CD8-positive, alpha-beta memory T cell (primary cell): ENCODE measurements at places on chromosomes 5 and 9. TPM values are rescaled to one million over a fixed set of nuclear protein-coding genes. Genes with fewer than 3 reads are reported as not detected.

DNA sequence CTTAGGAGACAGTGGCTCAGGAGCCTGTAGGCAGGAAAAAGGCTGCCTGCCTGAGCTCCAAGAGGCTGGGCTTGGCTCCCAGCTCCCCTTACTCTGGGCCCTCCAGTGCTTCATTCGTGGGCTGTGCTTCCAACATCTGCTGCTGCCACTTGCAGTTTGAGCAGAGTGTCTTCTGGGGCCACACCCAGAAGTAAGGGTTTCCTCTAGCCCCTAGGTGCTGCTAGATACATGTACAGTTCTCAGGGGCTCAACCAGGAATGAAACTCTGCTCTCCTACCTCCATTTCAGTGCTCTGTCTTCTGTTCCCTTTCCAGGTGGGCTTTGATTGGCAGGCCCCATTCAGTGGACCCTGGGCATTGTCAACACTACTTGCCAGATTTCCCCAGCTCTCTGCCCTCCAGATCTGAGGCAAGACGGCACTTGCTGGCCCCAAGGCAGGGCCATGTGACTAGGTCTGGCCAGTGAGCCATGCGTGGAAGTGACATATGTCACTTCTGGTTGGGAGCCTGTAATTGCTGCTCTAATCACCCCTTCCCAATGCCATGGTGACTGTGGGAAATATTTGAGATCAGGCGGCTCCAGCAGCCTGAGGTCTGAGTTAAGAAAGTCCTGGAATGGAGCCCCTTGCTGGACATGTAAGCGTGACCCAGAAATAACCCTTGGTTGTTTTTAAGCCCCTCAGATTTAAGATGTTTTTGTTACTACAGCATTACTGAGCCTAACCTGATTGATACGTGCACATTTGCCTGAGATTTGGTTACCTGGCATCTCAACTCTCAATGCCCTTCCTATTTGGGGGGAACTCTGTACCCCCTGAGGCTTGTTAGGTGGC is 9.4 kb upstream of the BOD1 start:
- no peak for DNase-seq

DNA sequence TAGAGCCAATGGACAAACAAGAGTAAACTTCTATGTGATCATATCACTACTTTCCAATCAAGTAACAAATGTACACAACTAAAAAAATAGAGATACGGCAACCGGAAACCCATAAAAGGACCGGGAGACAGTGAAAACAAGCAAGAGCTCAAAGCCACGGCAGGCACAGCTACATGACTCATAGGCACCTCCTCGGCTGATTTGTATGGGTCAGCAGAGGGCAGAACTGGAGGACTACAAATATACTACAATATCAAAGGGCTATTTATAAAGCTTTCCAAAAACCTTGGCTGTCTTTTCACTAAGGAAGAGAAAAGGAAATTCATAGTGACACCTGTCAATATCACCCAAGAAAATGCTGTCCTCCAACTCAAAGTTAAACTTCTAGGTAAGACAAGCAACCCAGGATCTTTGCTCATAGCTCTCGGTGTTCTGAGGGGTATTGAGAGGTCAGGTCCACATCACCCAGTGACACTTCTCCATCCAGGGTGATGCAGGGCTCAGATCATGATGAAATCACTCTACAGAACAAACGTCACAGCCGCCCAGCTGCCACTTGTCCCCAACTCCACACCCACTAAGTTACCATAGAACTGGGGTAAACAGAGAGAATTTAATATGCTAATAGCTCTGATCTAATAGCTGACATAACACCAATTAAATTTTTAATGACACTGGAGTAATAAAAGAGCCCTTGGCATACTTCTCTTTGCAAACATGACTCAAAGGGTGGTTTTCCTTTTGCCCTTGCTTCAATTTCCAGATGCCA is 41.3 kb downstream of the PFDN1 start:
- DNase-seq, result no peak

The GALNT12 gene
- total RNA-seq, result 4.9 TPM

DNA sequence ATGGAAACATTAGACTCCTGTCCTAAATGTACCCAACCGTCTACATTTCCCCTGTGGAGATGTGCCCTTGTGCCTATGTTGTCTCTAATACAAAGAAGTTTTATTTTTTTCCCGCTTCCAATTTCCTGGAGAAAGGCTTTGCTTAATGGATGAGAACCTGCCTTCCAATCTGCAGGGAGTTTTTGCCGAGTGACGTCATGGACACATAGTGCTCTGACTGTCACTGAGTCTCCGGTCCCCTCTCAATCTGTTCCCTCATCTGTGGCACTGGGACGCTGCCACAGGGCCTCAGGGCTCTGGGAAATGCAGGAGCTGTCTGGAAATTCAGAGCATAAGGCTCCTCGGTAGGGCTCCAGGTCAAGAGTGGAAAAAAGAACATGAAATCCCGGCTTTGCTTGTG is 144.8 kb downstream of the PDZD2 start:
- no peak for DNase-seq

The APBA1 gene
- total RNA-seq, result 0.09 TPM

GRCh38 chr9:132637351-132637750 is 32.4 kb downstream of the DDX31 start:
- no peak for DNase-seq

DNA sequence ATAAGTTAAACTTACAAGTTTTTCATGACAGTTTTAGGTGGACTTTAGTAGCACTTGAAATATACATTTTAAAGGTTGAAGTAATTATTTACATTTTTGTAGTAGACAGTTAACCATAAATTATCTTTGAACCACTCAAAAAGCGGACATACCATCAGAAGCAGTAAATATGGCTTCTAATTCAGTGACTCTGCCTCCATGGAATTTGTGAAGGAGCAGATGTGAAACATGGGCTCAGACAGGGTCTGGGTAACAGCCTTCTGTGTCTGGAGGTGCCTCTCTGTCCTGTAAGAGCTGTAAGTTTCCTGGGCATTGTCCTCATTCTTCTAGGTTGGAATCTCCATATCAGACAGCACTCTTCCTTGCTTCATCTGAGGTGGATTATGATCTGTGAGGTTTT is 12.4 kb downstream of the RLN2 start:
- no peak for DNase-seq

- no peak for DNase-seq
Measured at GRCh38 chr9:93128011-93128714, 5.9 kb downstream of the NINJ1 start.

DNA sequence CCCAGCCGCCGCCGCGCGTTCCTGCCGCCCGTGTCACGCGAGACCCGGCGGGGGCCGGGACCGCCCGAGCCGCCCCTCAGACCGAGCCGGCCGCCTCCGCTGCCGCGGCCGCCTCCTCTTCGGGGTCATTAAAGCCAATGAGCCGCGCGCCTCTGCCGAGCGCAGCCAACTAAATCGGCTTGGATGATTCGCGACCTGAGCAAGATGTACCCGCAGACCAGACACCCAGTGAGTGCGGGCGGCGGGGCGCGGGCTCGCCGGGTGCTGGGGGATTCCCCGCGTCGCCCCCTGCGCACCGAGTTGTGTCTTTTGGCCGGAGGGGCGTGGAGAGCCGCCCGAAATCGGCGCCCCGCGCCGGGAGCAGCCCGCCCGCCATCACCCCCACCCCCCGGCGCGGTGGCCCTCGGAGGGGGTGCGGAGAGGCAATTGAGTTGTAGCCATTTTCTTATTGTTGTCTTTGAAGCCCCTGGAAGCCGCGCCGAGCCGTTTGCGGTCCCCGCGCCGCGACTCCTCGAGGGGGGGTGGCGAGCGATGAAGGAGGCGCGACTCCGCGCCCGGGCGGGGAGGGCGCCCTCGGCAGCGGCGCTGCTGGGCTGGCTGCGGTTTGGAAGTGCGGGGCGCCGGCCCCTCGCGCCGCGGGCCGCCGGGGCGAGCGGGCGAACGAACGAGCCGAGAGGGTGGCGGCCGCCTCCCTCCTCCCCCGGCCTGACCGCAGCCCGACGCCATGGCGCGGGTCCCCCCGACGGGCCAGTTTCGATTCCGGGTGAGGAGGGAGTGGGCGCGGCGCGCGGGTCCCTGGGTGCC is 1.0 kb downstream of the TLE4 start:
- DNase-seq, result peak; percentile 82

The SPATA31E1 gene
- not detected for total RNA-seq

DNA sequence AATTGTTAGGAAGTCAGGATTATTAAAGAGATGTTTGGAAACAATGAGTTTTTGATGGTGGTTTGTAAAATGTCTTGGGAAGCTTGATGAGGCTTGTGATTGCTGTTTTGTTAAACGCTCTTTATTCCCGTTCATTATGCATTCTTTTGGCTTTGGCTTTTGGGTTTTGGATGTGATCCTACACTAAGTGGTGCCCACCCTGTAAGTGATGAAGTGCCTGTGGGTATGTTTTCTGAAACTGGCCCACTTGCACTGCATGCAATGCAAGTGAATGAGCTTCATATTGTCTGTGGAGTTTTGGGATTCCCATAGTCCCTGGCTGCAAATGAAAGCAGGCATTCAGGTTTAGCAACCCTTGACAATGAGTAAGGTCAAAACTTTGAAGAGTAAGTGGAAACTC is 1035.5 kb upstream of the WWC1 start:
- DNase-seq, result no peak

The OR1J4 gene
- total RNA-seq, result not detected

The PLPPR1 gene
- not detected for total RNA-seq

- DNase-seq, result no peak
Measured at GRCh38 chr5:57094753-57095683, 78.8 kb upstream of the GPBP1 start.

GRCh38 chr9:137148661-137149060 is 9.7 kb downstream of the GRIN1 start:
- no peak for DNase-seq

The NUTM2F gene
- total RNA-seq, result not detected

DNA sequence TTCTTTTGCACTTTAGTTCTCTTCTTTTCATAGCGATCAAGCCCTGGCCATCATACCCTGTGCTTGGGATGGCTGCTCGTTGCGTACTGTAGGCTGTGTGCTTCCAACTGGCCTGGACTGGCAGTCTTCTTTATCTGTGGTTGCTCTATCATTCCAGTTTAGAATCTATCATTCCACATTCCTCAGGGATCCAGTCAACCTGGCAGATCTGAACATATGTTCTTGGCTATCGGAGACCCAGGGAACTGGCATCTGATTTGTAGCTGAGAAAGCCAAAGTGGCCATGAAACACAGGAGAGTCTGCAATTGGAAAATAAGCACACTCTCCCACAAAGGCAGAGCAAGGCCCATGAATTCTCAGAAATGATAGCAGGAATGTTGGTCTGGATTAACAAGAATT is 22.6 kb upstream of the SLC46A2 start:
- no peak for DNase-seq

The HACD4 gene
- 4.4 TPM for total RNA-seq

The TAF1L gene
- total RNA-seq, result not detected

- no peak for DNase-seq
Measured at GRCh38 chr5:163379298-163380155, 57.9 kb upstream of the CCNG1 start.

The PCBD2 gene
- 13.6 TPM for total RNA-seq

DNA sequence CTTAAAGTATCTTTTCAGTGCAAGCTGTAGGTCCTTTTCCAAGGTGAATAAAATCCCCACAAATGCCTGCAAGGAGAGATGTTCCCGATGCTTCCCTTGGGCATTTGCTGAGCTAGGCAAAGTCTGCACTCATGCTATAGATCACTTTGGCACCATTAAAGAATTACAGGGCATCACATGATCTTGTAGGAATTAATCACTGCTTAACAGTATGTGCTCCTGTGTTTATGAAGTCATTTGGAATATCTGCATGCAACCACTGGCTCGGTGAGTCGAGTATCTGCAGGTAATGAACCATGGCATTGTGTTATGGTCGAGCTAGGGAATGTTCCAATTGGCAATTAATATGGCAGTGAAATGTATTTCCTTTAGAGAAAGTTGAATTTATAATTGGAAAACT is 615.1 kb downstream of the TLE1 start:
- no peak for DNase-seq

The CFAP90 gene
- total RNA-seq, result not detected

DNA sequence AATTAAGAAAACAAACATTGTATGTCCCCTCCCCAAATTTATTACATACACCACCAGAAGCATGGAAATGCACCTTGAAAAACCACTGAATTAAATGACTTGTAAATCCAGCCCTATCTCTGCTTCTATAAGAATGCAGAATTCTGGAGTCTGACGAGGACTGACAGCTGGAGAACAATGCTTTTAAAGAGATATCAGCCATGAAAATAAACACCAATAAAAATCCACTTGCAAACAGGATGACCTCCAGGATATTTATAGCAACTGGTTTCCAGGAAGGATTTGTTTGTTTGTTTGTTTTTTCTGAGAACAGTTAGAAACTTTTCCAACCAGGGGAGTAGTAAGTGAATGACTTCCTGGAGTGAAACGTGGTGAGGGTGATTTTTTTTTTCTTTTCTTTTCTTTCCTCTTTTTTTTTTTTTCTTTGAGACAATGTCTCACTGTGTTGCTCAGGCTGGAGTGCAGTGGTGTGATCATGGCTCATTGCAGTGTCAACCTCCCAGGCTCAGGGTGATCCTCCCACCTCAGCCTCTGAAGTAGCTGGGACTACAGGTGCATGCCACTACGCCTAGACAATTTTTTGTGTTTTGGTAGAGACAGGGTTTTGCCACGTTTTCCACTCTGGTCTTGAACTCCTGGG is 38.7 kb upstream of the SLC36A1 start:
- no peak for DNase-seq

- no peak for DNase-seq
Measured at GRCh38 chr5:78536661-78537196, 111.8 kb downstream of the LHFPL2 start.

The CEP72 gene
- total RNA-seq, result 21.0 TPM
